Left lung (tissue), 14 donors: ENCODE measurements at places on chromosomes 3 and 15. TPM values are rescaled to one million over a fixed set of nuclear protein-coding genes. Genes with fewer than 3 reads are reported as not detected.

Gene P2RY1
- polyA plus RNA-seq: 15.1 TPM

Gene SCAANT1
- polyA plus RNA-seq: 2.7 TPM

Gene GAP43
- polyA plus RNA-seq: 0.54 TPM

Gene LIPH
- 2.5 TPM for polyA plus RNA-seq

Gene GOLGA6L24
- polyA plus RNA-seq: not detected

Gene CILP
- polyA plus RNA-seq: 1.9 TPM

Gene NGRN
- polyA plus RNA-seq: 118 TPM

Gene LRIG1
- polyA plus RNA-seq: 39.1 TPM
